ENCODE measurements at places on chromosomes 4 and X.

DNA sequence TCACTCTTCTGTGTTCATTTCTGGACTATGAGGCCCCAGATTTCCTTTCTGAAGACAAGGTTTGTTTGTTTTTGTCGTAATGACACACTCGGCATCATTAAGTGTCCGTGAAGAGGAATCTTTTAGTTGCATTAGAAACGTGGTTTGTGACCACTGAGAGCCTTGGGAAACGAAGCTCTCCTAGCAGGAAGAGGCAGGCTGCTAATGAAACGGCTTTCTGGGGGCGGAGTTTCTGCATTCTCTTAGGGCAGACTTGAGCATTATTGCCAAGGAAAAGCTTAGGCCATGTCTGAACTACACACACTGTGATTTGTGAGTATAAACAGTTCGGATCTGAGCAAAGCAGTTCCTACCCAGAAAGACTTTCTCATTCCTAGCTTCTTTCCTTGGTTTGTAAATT, 64.0 kb downstream of the SOX3 start:
- peak; percentile 6 for DNase-seq

- no peak for DNase-seq
Observed at GRCh38 chr4:41934514-41934900, 722 bp upstream of the TMEM33 start.

DNA sequence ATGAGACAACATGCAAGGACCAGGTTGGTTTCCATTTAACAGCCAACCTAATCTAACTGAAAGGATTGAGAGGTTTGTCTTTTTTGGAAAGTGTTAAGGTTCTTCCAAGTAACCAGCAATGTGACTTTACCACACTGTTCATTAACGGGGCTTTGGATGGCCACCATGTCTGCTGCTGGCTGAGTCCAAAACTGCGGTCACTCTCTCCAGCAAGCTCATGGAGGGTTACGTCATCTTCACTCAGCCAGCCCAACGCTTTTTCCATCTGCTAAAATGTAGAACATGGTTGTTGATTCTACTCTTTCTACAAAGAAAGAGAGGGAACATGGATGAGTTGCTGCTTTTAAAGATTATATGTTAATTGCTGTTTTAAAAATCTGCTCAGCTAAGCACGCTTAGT, 11.0 kb downstream of the PKD2 start:
- peak; percentile 40 for DNase-seq

DNA sequence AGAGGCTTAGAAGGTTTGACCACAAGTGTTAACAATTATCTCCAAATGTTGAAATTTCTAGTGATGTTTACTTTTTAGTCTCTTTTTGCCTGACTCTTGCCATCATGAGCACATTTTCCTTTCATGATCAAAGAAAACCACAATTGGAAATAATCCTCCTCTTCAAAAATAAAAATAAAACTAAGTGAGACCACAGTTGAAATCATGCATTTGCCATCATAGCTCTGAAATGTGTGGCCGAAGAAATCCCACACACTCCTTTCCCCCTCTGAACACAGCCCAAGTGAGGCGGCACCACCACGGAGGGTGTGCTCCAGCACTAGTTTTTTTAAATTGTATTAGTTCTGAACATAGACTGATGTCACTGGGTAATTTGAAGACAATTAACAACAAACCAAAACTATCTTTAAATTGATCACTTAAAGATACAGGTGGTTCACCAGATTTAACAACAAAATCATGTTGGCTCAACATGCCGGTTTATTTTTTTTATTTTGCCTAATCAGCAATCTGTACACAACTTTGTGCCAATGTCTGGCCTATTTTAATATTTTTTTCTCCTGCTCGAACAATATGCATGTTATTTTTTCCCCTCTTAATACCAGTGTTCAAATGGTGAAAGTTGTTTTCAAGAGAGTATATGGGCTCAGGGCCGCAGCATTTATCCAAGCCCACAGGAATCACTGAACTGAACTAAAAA, 17.6 kb downstream of the APBB2 start:
- no peak for DNase-seq

DNA sequence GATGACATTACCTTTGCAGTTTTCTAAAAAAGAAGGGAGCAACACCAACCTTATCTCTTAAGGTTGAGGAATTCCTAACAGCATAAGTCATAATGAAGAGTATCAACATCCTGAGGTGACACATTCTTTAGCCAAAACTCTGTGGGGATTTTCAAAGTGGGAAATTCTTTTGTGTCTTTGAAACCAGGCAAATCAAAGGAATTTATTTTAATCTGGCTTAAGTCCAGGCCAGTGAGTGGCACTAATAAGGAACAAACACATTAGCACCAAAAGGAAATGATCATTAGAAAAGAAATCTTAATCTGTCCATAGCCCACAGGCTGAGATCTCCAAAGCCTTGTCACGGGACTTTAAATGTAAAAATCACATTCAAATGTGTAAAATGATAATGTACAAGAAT, 110.1 kb downstream of the LARP7 start:
- no peak for DNase-seq

DNA sequence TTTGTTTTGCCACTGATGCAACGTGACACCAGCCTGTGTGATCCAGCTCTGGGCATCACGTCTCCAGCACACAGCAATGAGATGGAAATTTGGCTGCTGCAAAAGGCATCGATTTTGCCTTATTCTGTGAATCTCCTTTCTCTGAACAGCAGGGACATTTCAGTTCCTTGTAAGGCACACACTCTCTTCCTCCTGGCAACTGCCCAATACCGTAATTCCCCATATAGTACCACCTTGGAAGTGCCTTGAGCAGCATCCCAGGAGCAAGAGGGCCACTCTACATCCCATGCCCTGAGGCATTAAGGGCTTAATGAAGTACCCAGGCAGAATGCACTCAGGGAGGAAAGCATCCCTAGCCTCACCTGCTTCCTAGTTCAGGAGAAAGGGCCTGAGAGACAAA, 10.5 kb upstream of the MAMLD1 start:
- DNase-seq: no peak

GRCh38 chrX:53072418-53073114, 9.6 kb upstream of the TSPYL2 start:
- no peak for DNase-seq

DNA sequence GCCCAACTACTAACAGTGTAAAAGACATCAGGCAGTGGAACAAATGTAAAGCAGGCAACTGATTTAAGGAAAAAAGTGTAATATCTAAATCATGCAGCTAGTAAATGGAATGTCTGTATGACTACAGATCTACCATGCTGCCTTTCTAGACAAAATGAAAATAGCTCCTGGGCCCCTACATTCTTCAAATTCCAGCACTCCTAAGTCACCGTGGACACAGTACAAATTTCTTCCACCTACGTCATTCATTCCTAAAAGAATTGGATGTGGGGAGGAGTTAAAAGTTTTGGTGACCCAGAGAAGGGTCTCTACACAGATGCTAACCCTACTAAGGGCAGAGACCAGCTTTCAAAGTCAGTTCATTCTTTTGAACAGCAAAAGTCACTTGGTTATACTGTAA, 137.2 kb upstream of the ARHGEF9 start:
- peak; percentile 41 for DNase-seq

DNA sequence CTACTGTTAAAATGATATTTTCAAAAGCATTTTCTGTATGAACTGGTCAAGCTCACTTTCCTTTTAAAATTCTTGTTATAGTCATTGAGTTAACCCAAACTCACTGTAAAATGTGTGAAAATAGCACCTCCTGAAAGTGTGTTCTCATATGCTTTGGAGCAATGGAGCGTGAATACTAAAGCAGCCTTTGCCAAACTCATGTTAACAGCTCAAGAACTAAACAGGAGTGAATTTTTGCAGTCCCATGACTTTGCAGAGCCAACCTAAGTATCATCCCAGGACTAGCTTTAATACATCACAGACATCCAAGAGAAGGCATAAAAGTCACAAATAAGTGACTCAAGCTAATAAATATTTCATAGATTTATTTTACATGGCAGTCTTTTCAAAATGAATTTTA, 2.3 kb downstream of the AMMECR1 start:
- DNase-seq: no peak

DNA sequence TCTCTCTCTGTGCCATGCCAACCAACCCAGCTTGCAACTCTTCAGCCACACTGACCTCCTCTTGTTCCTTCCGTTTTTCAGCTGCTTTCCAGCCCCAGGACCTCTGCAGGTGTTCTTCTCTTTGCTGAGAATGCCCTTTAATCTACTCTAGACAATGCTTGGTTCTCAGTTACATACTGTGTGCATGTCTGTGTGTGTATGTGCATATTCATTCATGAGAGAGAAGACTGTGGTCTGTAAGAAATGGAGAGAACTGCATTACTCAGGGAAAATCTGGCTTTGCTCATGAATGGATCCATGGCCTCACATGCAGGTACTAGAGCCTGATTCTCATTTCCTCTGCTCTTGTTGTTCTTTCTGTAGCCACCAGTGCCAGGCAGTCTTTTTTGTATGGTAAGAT, 636.9 kb upstream of the TENM3 start:
- DNase-seq: no peak

- DNase-seq: no peak
Observed at GRCh38 chrX:54294306-54294705, 63.5 kb downstream of the WNK3 start.

DNA sequence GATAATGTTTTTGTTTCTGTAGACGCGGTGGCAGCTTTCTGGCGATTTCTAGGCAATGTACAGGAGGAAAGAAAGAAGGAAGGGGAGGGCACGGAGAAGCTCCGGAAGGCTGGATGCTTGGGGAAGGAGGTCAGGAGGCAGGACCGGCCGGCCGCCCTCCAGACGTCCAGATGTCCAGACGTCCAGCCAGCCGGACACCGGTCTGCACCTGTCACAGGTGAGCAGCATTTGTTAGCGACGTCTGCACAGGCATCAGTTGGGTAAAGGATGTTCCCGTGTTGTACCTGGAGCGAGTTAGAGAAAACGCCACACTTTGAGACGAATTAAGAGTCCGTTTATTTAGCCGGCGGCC, 90.0 kb upstream of the PPP2R3B start:
- DNase-seq: no peak

DNA sequence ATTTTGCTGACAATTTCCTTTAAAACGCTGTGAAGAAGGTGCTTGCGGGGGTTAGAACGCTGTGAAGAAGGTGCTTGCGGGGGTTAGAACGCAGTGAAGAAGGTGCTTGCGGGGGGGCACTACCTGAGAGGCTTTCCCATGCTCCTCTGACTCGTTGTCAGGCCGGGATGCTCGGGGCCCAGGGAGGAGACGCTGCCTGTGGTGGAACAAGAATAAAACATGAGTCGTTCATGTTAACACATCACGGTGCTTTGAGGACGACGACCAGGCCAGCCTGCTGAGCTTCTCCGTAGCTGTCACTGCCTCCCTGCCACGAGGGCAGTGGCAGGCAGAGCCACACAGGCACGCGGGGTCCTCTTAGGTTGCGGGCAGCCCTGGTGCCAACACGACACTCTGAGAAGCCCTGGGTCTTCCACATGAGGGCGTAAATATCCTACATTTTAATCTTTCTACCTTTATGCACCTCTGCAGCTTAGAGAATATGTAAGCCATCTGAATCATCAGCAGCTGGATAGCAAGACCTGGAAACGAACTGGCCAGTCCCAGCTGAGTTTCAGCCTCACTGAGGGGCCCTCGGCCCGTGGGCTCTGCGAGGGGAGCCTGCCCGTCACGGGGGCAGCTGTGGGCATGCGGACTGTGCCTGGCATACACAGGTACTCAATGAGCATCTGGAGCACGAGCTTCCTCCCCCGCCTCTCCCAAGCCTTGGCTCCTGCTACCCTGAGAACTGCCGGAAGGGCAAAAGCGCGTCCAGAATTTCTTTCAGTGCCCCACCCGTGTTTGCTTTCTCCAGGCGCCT, 47.0 kb downstream of the FGFRL1 start:
- no peak for DNase-seq

DNA sequence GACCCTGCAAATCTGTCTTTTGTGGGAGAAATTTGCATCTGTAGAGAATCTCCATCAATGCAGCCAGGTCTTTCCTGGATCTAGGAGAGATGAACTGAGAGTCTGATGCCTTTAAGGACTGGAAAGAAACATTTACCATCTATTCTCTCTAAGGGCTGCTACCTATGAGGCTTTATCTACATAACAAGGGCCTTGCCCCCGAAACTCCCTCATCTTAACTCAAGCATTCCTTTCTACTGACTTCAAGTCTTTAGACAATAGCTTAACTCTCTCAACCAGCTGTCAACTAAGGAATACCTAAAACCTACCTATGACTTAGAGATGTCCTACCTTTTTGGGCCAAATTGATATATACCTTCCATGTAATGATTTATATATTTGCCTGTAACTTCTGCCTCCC, 32.1 kb downstream of the MAGEB17 start:
- no peak for DNase-seq

- no peak for DNase-seq
Observed at GRCh38 chrX:153244767-153245166, 65.7 kb downstream of the MAGEA1 start.

- DNase-seq: no peak
Observed at GRCh38 chr4:147194114-147194513, 248.4 kb upstream of the TTC29 start.

DNA sequence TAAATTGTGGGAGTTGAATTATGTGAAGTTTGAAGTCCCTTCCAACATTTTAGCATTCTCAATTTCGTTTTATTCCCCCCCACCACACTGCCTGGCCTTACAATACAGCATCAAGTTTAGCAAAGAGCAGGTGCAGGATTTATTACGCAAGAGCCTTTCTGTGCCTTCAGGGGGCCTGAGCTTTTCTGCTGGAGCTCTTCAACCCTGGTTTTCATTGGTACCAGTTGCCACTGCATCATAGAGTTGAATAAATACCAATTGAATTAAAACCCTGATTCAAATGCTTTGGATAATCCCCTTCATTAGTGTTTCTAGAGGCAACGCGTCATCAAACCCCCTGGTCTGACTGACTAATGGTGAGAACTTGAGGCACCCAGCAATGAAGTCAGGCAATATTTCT, 43.6 kb upstream of the KIT start:
- DNase-seq: no peak

- no peak for DNase-seq
Observed at GRCh38 chr4:72846280-72847111, 223.0 kb downstream of the COX18 start.

GRCh38 chr4:53956053-53956452, 108.4 kb downstream of the CHIC2 start:
- no peak for DNase-seq

- DNase-seq: no peak
Observed at GRCh38 chrX:110026099-110026844, 23.4 kb downstream of the TMEM164 start.

DNA sequence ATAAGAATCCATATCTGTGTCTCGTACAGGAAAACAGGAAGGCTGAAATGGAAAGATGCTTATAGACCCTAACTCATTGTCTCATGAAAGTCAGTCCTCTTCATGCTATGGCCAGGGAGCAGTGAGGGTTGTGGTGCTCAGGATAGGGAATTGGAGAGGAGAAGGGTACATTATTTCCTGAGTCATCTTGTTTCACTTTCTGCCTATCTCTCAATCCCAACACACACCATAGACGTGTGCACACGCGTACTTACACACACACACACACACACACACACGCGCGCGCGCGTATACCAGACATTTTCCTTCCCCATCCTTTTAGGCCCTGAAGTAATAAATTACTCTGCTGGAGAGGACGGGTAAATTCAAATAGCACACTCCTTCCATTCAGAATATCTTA, 53.7 kb upstream of the PRRG3 start:
- DNase-seq: no peak

- no peak for DNase-seq
Observed at GRCh38 chr4:53267026-53267425, 98.8 kb downstream of the SCFD2 start.

GRCh38 chrX:1524874-1525582, 12.0 kb downstream of the P2RY8 start:
- no peak for DNase-seq

- DNase-seq: no peak
Observed at GRCh38 chrX:106672527-106672926, 54.0 kb upstream of the RNF128 start.

- DNase-seq: peak; percentile 30
Observed at GRCh38 chrX:133698298-133698697, 283.0 kb upstream of the GPC4 start.

Data from fibroblast of upper back skin (primary cell).